Left cardiac atrium (tissue), 4 donors: ENCODE measurements at places on chromosomes 13 and 19. TPM values are rescaled to one million over a fixed set of nuclear protein-coding genes. Genes with fewer than 3 reads are reported as not detected.

GRCh38 chr19:19192910-19193423 is 909 bp downstream of the RFXANK start:
- no peak for DNase-seq

DNA sequence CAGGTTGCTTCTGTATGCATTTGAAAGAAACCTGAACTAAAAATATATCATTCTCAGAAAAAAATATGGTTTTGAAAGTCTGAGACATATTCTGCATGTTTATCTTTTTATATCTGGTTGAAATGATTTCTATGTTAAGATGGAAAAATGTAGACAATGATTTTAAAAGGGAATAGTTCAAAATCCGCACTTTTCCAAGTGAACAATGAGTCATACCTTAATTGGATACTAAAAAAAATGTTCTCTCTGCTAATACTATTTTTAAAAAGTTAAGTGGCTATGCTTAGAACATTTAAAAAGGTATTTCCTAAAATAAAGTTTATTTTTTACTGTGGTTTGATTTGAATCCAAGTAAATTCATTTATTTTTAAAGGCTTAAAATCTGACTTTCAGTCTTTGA is 801.4 kb downstream of the SLITRK6 start:
- DNase-seq = no peak

- DNase-seq = no peak
These were observed 869 bp downstream of the GFY start for GRCh38 chr19:49425922-49426592.

DNA sequence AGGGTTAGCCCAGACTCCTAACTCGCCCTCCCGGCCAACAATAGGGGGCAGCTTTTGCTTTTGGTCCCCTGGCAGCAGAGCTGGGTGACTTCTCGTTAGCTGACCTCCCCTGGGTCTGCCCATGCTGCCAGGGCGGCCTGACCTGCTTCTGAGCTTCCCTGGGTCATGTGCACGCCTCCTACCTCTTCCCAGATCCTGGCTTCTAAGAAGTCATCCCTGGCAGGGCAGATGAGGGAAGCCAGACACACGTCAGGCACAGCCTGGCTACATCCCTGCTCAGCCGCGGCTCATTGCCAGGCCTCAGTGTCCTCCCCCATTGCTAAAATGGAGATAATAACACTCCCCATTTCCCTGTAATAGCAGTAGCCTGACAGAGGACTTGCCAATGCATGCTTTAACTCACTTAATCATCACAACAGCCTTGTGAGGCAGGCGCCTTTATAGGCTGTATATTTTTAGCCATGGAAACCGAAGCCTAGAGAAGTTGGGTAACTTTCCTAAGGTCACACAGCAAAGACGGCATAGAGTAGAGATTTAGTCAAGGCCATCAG is 2.1 kb downstream of the KCNK6 start:
- DNase-seq = peak; percentile 79

DNA sequence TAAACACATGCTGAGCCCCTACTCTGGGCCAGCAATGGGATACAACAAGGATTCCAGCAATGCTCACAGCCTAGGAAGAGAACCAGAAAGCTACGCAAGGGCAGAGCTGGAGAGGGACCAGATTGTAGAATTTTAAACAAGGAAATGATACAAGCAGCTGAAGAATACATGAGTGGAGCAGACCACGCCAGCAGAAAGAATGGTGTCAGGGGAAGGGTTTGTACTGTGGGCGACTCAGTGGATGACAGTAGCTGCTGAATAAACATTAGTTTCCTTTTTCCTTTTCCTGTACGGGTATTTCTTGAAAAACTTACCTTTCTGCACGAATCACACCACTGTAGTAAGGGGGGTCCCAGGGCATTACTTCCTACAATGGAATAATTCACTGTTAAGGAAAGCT is 30.7 kb downstream of the MIPEP start:
- no peak for DNase-seq

DNA sequence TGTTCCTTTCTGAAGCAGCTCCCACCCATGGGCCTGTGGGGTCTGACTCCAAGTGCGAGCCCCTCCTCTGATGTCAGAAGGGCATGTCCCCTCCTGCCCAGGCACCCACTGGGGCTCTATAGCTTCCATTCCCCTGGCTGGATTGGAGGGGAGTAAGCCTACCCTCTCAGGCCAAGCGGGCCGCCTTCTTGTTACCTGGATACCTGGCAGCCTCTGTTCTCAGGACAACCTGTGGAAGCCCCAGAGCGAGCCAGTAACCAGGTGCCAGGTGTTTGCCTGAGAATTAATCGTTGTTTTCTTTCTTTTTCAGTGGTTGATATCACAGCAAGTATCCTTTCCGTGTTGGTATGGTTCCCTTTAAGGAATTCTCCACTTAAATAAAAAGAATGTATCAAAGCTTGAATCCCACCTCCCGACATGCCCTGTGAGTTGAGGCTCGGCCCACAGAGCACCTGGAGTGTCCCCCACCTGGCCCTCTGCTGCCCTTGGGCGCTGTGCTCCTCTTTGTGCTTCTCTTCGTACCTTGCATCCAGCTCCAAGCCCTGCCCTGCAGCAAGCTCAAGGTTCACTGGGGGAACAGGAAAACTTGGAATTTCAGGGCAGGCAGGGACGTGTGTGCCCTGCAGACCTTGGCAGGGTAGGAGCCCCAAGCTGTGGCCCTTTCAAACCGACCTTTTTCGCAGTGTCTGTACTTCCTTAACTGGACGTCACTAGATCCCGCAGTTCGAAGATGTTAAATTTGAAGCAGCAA is 15.0 kb downstream of the MAU2 start:
- no peak for DNase-seq

DNA sequence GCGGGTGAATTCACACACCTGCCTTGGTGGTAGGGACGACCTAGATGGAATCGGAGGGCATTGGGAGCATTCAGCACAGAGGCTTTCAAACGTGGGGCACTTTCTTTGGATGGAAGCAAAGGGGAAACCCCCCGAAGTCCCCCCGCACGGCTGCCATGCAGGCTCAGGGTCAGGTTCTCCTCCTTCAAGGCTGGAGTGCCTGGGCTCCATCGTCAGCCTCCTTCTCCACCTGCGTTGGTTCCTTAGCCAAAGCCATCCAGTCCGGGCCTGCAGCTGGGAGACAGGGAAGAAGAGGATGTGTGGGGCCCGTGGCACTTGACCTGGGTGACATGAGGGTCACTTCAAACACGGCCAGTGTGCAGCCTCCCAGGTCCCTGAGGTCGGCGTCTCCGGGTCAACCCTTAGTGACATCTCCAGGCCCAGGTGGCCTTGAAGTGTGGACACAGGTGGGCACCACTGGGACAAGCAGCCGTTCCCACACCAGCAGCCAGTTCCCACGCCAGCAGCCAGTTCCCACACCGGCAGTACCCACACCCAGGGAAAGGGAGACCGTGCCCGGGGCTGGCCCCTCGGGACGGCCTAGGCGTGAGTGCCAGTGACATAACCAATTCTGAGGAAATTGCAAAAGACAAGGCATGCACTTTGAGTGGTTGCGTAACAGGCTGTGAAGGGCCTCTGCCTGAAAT is 116.0 kb downstream of the SOX1 start:
- DNase-seq = no peak

- no peak for DNase-seq
These were observed 12.4 kb downstream of the CHAF1A start for GRCh38 chr19:4414800-4415321.

DNA sequence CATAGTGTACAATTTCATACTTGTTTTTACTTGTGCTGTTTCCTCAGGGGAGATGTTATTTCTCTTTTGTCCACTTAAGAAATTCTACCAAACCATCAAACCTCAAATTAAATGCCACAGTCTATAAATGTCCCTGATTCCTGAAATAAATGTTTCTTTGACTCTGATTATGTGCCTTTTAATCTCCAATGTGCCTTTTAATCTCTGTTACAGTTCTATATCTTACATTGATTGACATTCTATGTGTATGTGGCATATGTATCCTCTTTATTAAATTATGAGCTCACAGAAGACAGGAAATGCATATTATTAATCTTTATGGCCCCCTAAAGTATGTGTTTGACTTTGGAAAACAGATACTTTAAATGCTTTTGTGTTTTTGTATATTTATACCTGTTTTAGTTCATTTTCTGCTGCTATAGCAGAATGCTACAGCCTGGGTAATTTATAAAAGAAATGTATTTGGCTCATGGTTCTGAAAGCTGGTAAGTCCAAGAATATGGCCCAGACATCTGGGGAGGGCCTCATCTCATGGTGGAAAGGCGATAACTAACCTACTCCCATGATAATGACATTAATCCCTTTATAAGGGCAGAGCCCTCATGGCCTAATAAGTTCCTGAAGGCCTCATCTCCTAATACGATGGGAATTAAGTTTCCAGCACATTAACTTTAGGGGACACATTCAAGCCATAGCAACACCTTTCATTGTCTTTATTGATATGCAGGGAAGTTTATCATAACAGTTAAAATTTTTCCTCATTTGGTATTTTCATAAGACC is 403.9 kb downstream of the LIG4 start:
- DNase-seq = no peak

GRCh38 chr19:38642176-38642575 is 5.3 kb upstream of the ACTN4 start:
- no peak for DNase-seq

GRCh38 chr19:55208880-55209692 is at the start of gene PTPRH:
Gene PTPRH (minus strand): TSS chr19:55209501. CDS start chr19:55209433, 68 bp downstream.
- DNase-seq = no peak

DNA sequence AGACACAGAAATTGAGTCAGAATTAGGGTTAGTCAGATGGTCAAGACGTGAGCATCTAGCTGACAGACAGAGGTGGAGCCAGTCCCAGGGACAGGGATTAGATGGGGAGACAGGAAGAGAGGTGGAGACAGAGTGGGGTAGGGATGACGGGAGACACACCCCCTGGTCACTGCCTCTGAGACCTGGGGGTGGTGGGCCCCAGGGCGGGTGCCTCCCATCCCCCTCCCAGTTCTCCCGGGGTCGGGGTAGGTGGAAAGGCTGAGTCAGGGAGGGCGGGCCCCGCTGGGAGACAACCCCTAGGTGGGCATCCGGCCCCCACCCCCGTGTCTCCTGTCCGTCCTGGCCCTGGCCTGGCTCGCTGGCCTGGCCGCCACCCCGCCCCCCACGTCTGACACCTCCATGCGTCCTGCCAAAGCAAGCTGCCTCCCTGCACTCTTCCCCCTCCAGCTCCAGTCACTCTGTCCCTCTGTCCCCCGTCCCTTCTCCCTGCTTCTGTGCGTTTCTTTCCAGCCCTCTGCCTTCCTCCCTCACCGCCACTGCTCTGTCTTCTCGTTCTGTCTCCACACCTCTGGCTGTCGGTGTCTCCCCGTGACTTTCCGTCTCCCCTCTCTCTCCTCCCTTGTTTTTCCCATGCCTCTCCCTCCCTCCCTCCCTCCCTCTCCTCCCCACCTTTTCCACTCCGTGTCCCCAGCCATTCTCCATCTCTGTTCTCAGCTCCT is 15.1 kb downstream of the CCDC97 start:
- DNase-seq = peak; percentile 87

GRCh38 chr13:114067886-114068651 is 64.4 kb downstream of the RASA3 start:
- DNase-seq = no peak

- DNase-seq = no peak
These were observed 9.3 kb upstream of the GTF3A start for GRCh38 chr13:27415116-27415515.

DNA sequence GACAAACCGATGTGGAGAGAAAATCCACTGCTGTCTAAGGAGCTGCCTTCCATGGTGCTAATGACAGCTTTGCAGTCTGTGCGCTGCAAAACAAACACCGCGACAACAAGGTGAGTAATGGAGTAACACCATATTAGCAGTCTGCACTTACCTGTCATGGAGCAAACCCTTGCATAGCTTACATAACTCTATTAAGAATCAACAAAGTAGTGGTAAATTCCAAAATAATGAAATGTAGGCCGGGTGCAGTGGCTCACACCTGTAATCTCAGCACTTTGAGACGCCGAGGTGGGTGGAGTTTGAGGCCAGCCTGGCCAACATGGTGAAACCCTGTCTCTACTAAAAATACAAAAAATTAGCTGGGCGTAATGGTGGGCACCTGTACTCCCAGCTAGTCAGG is 56.2 kb downstream of the PARP4 start:
- no peak for DNase-seq

DNA sequence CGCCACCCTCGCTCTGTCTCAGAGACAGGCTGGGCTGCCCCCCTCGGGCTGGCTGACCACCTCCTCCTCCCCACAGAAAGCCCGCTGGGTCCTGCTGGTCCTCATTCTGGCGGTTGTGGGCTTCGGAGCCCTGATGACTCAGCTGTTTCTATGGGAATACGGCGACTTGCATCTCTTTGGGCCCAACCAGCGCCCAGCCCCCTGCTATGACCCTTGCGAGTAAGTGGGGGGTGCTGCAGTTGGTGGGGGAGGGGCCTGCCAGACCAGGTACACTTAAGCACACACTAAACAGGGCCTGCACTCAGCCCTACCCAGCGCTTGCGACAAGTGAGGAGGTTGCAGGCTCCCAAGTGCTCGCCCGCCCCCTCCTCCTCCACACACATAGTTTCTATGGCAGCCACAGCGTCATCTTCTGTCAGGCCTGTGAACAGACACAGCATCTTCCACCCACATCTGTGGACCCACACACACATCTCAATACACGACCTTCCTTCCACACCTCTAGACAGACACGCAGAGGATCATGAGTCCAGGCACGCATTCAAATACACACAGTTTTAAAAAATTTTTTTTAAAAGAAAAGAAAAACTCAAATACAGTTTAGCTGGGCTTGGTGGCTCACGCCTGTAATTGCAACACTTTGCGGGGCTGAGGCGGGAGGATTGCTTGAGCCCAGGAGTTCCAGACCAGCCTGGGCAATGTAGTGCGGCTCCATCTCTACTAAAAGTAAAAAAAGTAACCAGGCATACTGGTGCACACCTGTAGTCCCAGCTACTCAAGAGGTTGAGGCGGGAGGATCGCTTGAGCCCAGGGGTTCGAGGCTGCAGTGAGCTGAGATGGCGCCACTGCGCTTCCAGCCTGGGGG is 18.4 kb downstream of the PLD3 start:
- no peak for DNase-seq

- peak; percentile 64 for DNase-seq
These were observed 1.0 kb downstream of the EPOR start for GRCh38 chr19:11382898-11383705.

GRCh38 chr19:18558604-18559003 is 934 bp downstream of the KXD1 start:
- no peak for DNase-seq

GRCh38 chr19:31263328-31263727 is 85.9 kb downstream of the TSHZ3 start:
- DNase-seq = no peak

GRCh38 chr19:30692879-30693503 is 320.8 kb downstream of the ZNF536 start:
- no peak for DNase-seq

- DNase-seq = no peak
These were observed 781.3 kb upstream of the MIR17HG start for GRCh38 chr13:90565985-90566713.

The ADGRL1 gene
- 23.9 TPM for total RNA-seq

The ONECUT3 gene
- not detected for total RNA-seq

The ZNF729 gene
- not detected for total RNA-seq

The B3GNT8 gene
- 3.2 TPM for total RNA-seq

The PCSK4 gene
- 1.6 TPM for total RNA-seq

The IGFL2 gene
- total RNA-seq = not detected

The METTL21C gene
- not detected for total RNA-seq

The RDH8 gene
- total RNA-seq = not detected

The SULT2B1 gene
- 0.39 TPM for total RNA-seq

The DMKN gene
- total RNA-seq = 7.5 TPM

The URAD gene
- total RNA-seq = not detected

The N4BP2L1 gene
- total RNA-seq = 6.7 TPM

The TSSK6 gene
- total RNA-seq = 0.88 TPM

The ICAM5 gene
- 0.86 TPM for total RNA-seq
